ENCODE measurements at places on chromosomes 4 and X.

GRCh38 chr4:164177153-164177552 lies 576.8 kb upstream of the SMIM31 start:
- no peak for DNase-seq

DNA sequence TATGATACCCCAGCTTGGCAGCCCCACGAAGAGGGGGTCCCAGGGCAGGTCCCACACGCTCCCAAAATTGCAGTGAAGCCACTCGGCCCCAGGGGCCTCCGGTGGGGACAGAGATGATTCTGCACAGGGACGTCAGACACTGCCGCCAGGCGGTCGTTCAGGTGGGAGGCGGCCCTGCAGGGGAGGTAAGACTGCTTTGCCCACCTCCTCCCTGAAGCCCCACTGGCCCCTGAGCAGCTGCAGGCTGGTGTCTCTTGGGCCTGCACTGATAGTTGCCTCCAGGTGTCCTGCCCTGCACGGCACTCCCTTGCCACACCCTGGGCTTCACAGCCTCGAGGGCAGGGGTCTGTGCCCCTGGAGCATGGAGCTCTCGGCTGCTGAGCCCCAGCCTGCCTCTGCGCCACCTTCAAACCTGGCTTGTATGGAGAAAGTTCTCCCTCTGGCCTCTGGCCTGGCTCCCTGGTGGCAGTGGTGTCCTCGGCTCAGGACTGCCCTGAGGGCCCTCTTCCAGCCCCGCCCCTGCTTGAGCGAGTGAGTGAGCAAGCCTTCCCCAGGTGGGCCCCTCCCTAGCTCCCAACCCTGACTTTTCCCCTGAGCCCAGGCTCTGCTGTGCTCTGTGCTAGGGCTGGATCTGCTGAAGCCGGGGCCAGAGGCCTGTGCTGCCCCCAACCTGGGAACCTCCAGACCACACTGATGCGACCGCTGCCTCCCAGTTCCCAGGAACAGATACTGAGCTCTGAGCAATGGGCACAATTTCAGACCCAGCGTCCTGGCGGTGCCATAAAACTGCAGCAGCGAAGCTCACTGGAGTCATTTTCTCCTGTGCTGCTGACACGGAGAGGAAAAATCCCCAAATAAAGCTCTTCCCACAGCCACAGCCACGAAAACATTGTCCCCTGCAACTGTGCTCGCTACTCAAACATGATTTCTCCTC lies 16.1 kb downstream of the ADRA2C start:
- DNase-seq, result no peak

- DNase-seq, result peak; percentile 81
These were observed 99.0 kb upstream of the SPANXC start for GRCh38 chrX:141341341-141341740.

- DNase-seq, result no peak
These were observed 70.9 kb upstream of the CBR4 start for GRCh38 chr4:169080981-169081380.

- DNase-seq, result no peak
These were observed 531.9 kb downstream of the PCDH18 start for GRCh38 chr4:137000432-137000831.

- DNase-seq, result no peak
These were observed 20.4 kb downstream of the SASH3 start for GRCh38 chrX:129800186-129800585.

DNA sequence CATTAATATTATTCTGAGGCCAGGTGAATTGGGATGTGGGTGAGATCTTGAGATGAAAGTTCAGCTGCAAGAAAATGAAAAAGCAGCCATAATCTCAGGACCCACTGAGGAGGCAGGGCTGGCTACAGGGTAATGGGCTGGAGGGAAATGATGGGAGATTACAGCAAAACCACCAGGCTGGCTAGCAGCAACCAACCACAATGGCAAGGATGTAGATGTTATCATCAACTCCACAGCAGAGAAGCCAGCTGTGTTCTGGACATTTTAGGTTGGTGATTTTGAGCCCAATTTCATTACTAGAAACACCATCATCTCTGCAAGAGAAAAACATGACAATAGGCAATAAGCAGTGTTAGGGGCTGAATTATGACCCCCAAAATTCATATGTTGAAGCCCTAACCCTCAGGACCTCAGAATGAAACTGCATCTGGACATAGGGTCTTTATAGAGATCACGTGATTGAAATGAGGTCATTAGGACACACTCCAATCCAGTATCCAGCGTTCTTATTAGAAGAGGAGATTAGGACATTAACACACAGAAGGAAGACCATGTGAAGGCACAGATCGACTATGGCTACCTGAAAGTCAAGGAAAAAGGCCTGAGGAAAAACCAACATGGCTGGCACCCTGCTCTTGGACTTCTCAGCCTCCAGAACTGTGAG lies 139.8 kb upstream of the KIT start:
- DNase-seq, result no peak

- peak; percentile 68 for DNase-seq
These were observed at the start of gene EVC2 for GRCh38 chr4:5708449-5709206. EVC2 (minus strand) TSS chr4:5708559; CDS start chr4:5708513, 46 bp downstream.

DNA sequence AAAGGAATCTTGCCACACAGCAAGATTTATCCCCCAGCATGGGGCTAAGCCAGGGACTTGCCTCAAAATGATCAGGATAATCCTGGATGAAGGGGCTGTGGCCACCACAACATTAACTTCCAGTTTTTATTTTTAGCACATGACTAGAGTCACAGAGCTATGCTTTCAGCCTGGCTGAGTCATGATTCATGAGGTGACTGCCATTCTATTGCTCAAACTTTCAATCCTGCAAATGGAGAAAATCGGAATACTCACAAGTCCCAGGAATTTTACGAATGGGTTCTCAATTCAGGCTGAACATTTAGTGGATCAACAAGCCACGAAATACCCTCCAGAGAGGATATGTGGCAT lies 70.7 kb upstream of the HPGD start:
- peak; percentile 57 for DNase-seq

DNA sequence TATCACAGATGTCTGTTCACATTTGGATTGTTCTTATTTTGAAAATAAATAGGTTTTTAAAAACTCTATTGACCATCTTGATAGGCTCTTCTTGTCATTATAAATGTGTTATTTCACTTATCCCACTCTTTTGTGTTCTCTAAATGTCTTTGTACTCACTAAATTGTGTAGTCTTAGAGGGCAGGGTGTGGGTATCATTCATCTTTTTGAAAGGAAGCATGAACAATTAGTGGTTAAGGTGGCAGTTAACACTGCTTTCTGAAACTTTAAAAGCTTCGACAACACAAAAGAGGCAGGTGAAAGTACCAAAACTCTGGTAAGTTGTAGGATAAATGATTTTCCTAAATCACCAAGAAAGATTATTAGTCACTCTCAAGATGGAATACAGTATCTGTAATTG lies 83.2 kb downstream of the IL15 start:
- DNase-seq, result no peak

DNA sequence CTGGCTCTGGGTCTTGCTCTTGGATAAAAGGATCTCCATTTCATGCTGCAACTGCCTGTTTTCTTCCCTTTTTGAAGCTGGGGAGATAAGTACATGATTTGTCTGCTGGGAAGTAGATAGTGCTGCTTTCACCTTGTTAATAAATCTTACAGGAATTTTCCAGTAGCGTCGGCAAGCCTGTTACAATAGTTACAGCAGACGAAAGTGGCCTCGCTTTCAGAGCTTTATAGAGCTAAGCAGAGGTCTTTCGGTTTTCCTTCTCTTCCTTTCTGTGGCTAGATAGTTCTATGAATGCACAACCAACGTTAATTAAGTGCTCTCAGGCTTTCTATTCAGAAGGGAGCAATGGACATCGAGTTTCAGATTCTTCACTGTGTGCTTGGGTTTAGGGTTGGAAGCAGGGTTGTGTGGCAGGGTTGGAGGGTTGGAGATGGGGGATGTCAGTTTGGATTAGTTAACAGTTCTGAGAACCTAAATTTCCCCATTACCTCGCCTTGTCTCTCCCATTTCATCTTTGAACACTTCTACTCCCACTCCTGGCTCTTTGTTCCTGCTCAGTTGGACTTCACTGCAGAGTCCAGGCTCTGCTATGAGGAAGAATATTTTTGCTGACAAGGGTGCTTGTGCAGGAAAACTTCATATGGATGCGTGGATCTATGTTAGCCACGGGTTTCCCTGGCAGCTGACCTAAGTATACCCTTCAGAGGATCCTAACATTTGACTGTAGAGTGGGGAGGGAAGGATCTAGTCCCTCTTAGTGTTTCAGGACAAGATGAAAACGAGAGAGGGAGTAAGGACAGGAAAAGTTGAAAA lies 237.9 kb downstream of the ARHGAP10 start:
- no peak for DNase-seq

GRCh38 chrX:44022964-44023363 lies 49.8 kb upstream of the NDP start:
- no peak for DNase-seq

GRCh38 chr4:85828027-85828890 lies 353.3 kb downstream of the ARHGAP24 start:
- DNase-seq, result peak; percentile 63

DNA sequence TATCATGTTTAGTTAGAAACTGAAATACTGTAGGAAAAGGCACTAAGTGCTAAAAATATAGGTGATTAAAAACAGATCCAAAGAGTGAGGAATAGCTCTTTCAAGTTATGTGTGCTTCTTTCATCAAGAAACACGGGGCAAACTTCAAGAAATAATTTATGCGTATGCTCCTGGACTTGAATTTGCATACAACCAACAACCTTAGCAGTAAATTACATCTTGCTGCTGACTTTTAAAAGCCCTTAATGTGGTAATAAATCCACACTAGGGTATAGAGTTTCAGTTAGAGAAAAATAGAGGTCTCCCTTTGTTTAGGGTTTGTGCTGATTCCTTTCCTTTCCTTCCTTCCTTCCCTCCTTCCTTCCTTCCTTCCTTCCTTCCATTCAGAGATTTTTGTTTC lies 94.5 kb upstream of the GC start:
- DNase-seq, result no peak

DNA sequence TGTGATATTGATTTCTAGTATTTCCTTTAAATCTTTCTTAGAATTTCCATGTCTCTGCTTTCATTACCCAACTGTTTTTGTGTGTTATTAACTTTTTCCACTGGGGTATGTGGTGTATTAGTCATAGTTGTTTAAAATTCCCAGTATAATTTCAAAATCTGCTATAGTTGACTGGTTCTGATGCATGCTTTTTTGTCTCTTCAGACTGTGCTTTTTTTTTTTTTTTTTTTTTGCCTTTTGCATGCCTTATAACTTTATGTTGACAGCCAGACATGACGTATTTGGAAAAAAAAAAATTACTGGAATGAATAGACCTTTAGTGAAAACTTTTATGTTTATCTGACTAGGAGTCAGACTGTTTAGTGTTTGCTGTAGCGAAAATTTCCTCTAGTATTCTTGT lies 580.4 kb downstream of the ANKRD50 start:
- DNase-seq, result peak; percentile 4

DNA sequence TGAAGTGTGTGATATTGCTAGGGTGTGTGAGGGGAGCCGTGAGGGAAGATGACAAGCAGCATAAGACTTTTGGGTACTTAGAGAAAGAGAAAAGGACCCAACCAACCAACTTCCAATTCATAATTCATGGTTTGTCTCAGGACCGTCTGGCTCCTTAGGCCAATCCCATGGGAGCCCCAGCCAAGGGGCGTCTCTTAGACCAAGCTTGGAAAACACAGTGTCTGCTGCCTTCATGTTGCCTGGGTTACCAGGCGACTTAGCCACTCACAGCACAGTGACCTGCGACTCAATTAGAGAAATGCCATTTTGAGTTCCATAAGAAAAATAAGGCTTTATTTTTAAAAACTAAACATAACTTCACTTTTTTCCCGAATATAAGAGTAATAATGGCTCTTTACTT lies 32.7 kb downstream of the BST1 start:
- no peak for DNase-seq

DNA sequence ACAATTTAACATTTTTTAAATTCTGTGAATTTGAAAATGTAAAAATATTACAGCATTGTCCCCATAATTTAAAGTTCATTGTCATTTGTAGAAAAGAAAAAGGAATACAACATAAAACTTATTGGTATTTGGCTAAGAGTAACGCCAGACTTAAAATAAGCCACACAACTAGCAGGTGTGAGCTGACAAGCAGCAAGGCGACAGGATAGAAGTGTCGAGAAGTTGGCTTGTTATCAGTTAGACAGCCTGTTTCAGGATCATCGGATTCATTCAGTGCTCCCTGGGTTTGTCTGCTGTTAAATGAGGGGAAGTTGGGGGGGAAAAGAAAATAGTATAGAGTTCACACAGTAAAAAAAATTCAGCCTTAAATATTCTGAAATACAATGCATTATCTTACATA lies 393.6 kb downstream of the IL15 start:
- DNase-seq, result no peak

GRCh38 chr4:1523907-1524636 lies 117.8 kb upstream of the NKX1-1 start:
- DNase-seq, result no peak

GRCh38 chr4:185709802-185710486 lies 102.0 kb downstream of the SORBS2 start:
- peak; percentile 27 for DNase-seq

DNA sequence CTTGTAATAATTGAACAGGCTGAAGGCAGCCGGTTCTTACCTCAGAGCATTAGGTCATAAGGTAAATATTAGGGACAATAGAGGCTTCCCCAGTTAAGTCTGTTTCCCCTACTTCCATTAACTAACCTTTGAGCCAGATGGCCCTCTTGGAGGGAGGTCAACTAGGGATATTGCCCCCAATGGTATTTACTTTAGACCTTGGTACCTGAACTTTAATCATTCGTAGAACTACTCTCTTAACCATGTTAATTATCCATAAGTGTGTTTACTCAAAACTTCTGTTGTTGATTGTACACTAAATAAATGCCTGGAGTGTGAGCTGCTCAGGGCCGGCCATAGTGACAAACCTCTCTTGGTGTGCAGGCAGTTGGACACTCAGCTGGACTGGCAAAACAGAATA lies 1843.5 kb upstream of the AGA start:
- no peak for DNase-seq

GRCh38 chrX:362351-362750 lies 24.4 kb downstream of the PPP2R3B start:
- no peak for DNase-seq

DNA sequence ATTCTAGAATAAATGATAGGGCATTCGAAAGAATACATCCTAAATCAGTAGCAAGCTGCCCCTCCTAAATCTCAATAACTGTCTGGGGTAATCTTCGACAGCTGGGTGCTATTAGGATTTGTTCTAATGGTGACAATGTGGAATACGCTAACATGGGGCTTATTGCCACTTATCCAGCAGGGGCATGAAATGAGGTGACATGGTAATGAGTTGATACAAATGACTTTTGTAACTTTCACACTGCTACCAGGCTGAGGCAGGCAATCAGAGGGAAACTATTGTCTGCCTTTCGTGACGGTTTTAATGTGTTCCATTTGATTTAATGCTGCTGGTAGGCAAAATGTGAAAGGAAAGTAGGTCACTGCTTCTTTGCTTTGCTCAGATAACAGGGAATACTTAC lies 1047.4 kb upstream of the PABPC4L start:
- no peak for DNase-seq

GRCh38 chr4:183631577-183632198 lies 27.3 kb downstream of the RWDD4 start:
- no peak for DNase-seq

GRCh38 chr4:16205298-16206164 lies 20.7 kb downstream of the TAPT1 start:
- peak; percentile 53 for DNase-seq
